ENCODE measurements at places on chromosomes 3 and 15. TPM values are rescaled to one million over a fixed set of nuclear protein-coding genes. Genes with fewer than 3 reads are reported as not detected.

GRCh38 chr15:26037369-26037768 lies 174.2 kb upstream of the ATP10A start:
- no peak for DNase-seq

- no peak for DNase-seq
Observed at GRCh38 chr3:1775321-1775720, 323.3 kb upstream of the CNTN4 start.

SCAANT1 gene
- not detected for total RNA-seq

- no peak for DNase-seq
Observed at GRCh38 chr3:42662813-42663535, 9.5 kb downstream of the ZBTB47 start.

PLOD2 gene
- 30.5 TPM for total RNA-seq

- no peak for DNase-seq
Observed at GRCh38 chr15:92142242-92143232, 251.1 kb upstream of the ST8SIA2 start.

SPINK8 gene
- total RNA-seq: not detected

- no peak for DNase-seq
Observed at GRCh38 chr3:71511037-71511436, 72.5 kb downstream of the FOXP1 start.

SNTN gene
- not detected for total RNA-seq

Measured in GM23338 (cell line).